ENCODE measurements at places on chromosomes 2 and 18.

DNA sequence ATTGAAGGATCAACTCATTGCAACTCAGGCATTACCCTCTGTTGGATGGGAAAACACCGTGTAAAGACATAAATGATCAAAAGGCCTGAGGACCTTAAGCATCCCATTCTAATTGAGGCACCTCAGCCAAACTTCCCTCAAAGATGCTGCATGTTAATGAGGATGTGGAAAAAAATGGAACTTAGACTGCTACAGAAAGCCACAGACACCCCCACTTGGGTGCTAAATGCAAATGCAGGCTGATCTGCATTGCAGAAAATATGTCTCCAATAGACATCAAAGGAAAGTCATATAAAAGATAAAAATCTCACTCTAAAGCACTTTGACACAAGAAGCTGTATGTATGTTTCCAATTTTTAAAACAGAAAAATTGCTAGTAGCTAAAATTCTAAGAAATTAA lies 504.7 kb downstream of the KCNJ3 start:
- no peak for DNase-seq

DNA sequence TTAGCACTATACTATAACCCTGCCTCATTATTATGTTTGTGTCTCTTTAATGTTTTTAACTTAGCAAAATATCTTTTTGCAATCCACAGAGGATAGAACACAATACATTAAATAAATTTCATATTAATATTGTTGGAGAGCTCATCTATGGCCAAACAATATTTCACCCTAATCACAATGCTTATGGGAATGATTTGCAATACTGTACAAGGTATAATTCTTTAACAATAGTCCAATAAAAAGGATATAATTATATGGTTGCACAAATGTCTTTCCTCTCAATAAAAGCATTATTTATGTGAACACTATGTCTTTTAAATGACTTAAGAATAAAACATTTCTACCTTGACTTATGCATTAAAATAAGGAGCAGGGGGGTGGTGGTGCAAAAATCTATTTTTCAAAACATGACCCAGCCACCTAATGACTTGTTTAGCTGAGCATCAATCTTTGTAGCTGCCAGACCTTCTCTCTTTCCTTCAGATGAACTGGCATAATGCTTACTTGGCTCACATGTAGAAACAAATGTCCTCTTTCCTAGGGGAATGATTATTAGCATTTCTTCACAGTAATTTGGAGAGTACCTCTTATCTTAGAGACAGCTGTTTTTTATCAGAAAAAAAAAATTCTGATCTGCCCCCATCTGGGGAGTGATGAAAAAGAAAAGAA lies 1933.6 kb upstream of the LRRTM1 start:
- DNase-seq = no peak

DNA sequence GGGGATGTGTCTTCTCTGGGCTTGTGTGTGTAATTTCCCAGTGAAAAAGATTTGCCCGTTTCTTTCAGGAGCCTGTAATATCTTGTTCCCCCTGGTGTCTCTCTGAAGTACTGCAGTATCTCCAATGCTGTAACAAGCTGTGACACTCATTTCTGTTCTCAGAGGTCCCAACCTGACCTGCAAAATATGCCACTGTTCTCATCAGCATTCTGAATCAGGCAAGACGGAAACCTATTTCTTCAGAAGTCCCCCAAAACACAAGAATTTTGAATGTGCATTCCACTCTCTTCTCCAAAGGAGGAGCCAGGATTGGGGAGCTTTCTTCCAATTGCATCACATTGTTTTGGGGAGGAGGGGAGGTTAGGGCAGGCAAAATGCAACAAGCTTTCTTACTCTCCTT lies 77.0 kb upstream of the CNGA3 start:
- no peak for DNase-seq

DNA sequence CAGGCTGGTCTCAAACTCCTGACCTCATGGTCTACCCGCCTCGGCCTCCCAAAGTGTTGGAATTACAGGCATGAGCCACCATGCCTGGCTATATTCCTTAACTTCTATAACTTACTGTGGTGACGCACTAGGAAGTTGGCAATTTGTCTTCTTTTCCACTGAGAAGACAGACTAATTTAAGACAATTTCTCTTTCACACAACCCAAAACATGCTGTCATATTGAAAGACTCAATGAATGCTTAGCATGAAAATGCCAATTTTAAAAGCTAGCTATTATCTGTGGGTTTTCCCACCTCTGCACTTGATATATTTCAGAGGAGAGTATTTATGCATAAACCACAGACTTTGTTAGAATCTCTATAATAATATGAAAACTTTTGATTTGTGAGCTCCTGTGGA lies 84.5 kb downstream of the ERBB4 start:
- no peak for DNase-seq

GRCh38 chr2:11257078-11257477 lies 87.4 kb downstream of the ROCK2 start:
- DNase-seq = no peak

DNA sequence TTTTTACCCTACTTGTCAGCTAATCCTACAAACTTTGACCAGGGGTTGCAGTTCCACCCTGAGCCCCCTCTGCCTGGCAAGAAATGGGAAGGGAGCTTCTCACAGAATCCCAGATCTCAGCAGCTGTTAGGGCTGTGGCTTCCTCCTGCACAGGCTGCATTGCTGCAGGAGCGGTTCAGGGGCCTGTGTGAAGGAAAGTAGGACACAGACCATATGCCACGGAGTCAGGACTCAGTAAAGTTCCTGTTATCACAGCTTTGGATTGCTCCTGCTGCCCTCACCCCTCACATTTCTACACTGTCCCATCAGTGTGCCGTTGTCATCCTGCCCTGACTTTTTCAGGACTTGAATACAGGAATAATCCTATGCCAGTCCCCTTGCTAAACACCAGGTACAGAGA lies 62.8 kb upstream of the SP3 start:
- DNase-seq = no peak

DNA sequence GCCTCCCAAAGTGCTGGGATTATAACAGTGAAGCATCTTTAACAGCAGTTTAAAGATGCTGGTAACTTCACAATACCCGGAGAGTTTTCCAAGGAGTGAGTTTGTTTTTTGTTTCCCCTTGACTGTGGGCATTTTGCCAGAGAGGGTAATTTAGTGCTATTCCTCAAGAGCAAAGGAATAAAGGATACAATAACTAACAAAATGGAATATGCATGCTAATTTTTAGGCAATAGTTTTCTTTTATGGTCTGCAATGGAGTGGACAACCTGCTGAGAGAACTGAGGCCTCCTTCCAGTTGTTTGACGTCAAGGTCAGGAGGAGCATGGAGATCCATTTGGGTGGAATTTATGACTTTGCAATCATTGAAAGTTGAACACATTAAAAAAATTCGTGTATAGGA lies 15.9 kb upstream of the GREB1 start:
- no peak for DNase-seq

- peak; percentile 3 for DNase-seq
Measured at GRCh38 chr2:174546519-174547506, 50.8 kb downstream of the WIPF1 start.

DNA sequence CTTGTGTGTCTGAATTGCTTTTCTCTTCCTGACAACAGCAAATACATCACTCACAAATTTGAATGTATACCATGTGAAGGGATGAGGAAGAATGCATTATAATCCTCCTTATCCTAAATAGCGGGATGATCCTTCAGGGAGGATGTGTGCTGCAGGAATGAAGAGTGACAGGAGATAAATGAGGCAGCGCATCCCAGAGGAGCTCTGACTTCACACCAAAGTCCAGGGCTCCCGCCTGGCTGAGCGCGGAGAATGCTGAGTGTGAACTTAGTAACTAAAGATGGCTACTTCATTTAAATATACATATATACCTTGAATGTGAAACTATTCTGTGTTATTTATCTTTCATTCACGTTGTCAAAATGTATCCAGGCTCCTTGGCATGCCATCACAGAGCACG lies 145.2 kb upstream of the TPO start:
- DNase-seq = no peak

- DNase-seq = no peak
Measured at GRCh38 chr2:183606718-183607085, 482.5 kb downstream of the NUP35 start.

DNA sequence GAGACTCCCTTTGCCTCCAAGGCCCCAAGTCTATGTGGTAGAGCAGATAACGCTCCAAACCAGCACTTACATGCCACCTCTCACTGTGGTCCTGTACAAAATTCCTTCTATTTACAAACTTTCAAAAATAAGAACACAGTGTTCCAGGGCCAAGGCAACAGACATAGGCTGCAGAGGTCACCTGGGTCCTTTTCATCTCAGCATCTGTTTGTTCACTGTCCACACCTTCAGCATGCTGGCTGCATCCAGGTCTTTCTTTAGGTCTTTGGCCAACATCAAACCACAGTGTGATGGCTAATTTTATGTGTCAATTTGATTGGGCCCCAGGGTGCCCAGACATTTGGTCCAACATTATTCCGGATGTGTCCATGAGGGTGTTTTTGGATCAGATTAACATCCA lies 20.0 kb upstream of the INO80C start:
- no peak for DNase-seq

DNA sequence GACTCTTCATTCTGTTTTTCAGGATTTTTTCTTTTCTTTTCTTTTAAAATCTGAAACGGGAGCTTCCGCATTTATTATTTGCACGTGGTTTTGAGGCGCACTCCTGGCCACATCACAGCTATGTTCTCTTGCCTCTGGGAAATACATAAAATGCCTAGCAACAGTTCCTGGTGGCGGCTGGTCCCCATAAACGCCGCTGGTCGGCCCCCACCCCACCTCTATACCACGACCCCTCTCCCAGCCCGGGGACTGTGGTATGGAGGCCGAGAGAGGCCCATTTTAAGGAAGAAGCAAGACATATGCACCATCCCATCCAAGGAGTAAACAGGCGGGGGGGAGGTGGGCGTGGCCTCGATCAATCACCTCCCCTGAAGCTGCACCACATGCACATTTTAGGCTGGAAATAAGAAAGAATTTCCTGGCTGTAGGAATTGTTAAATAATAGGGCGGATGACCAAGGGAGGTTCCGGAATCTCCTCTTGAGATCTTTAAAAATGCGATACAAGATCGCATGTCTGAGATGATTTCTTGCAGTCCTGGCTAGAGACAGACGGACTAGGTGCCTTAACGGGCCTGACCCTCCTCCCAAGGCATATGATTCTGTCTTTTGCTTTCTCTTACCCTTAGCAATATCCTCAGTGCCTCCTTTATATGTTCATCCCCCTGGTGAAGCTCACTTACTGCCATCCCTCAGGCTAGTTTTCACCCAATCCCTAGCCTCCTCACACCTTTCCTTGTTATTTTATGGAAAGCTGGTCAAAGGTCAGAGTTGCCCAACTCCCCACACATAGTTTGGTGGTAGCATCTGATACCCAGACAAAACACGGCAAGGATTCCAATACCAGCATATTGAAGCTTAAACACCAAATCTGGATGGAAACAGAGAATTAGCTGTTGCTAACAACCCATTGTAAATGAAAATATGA lies 82.4 kb downstream of the BCL2 start:
- DNase-seq = no peak

- no peak for DNase-seq
Measured at GRCh38 chr2:121869873-121870272, 114.4 kb downstream of the TSN start.

DNA sequence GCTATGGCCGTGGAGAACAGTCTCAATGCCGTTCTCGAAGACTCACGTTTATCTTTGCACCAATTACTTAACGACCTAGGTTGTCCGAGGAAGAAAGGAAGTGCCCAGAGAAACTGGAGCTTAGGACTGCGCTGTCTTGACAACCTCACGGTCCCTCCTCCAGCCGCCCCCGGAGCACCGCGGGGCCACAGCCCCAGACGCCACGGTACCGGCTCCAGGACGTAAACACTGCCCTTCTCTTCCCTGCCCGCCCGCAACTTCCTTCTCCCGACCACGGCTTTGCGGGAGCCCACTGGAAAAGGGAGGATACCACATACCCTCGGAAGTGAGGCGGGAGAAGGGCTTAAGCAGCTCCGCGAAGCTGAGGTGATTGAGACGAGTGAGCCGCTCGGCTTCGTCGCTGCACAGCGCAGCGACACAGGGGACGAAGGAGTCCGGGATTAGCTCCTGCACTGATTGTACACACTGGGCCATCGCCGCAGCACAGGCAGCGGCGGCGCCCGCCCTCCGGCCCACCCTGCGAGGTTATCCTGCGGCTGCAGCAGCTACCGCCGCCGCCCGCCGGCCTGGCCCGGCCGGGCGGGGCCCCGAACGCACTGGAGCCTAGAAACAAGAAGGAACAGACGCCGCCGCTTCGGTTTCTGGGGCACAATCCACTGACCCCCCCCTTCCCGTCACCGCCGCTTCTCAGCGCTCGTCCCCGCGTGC lies 483 bp downstream of the TRAPPC8 start:
- peak; percentile 26 for DNase-seq

DNA sequence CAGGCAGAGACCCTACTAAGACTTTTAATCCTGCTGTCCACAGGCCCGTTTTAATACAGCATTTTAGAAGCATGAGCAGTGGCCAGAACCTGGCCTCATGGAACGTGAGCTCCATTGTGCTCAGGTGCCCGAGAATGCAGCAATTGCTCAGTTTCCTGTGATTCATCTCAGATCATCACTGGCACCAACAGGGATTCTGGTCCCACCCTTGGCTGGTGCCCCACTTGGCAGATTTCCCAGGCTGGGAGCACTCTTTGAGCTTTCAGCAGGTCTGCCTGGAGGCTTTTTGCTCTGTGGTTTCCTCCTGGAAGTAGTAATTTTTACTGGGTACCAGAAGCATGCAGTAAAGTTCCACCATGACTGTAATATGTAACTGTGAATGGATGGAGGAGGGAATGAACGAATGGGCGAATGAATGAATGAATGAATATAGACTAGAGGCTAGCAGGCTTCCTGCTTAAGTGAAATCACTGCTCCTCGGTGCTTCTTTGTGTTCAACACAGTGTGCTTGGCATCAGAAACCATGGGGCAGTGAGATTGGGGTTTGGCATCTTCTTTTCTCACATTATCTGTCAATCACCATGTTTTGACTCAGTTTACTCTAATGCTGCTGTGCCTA lies 312.9 kb downstream of the PRKCE start:
- DNase-seq = no peak

- no peak for DNase-seq
Measured at GRCh38 chr2:3712424-3712823, 9.0 kb downstream of the DCDC2C start.

DNA sequence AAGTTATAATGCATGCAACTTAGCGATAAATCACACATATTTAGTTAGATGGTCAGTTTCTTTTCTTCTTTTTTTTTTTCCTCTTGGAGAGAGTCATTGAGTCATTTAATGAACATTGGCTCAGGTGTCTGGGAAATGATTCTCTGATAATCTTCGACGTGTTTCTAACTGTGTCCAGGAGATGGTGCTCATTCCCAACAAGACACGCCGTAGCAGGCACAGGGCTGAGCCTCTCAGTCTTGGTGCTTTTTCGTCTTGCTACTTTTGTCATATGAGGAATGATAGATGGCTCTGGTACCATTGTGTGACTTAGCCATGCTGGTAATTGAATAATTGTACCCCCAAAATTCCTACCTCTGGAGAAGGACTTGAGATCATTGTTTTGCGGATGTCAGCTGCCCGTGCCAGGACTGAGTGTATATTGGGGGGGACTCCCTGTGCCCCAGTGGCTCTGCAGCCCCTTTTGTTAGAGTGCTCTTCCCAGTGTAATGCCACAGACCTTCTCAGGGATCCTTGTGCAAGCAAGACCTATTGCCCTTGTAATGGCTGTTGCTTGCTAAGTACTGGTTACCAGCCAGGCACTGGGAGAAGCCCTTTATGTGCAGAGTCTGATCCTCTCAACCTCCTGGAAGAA lies 107.6 kb upstream of the CYRIA start:
- peak; percentile 39 for DNase-seq

- no peak for DNase-seq
Measured at GRCh38 chr2:69634196-69634821, 9.2 kb downstream of the AAK1 start.

GRCh38 chr2:55489467-55490062 lies 30.0 kb upstream of the CFAP36 start:
- DNase-seq = no peak
